ENCODE measurements at places on chromosomes 7 and 10.

- no peak for DNase-seq
These were observed 162.0 kb downstream of the REEP3 start for GRCh38 chr10:63683223-63683622.

DNA sequence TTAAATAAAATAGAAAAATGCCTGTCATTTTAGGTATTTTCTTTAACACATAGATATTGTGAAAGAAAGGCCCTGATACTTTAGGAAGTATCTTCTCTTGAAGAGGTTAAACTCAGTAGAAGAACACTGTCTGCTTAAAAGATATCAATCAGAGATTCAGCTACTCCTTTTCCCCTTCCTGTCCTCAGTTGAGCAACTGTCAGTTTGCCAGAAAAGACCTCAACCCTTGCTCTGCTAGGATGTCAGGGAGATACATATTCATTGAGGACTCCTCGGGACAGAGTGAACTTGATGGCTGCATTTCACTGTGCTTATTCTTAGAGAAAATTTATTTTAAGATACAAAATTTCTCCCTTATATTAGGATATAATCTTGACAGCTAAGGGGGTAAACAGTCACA is 173.6 kb upstream of the CACNA2D1 start:
- DNase-seq = no peak

- DNase-seq = no peak
These were observed 12.7 kb downstream of the SCIN start for GRCh38 chr7:12583176-12583575.

DNA sequence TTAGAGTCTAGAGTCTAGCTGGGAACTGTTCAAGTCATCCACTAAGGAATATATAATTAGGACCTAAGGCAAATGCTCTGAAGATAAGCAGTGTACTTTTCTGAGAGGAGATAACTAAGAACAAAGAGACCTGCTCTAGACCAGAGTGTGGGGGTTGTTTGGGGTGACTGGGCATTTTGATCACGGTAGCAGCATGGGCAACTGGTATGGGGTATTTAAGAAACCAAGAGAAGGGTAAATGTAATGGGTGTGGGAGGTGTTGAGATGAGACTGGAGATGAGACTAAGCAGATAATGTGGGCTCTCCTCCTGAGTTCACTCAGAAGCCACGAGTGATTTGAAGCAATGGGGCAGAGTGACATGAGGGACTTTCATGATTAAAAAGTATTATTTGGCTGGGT is 1082.9 kb downstream of the GATA3 start:
- DNase-seq = no peak

- DNase-seq = no peak
These were observed 3.8 kb upstream of the KAT6B start for GRCh38 chr10:74822521-74823089.

All from femur (tissue), 1 donor.